Activated CD8-positive, alpha-beta T cell treated with anti-CD3 and anti-CD28 coated beads, Interleukin-2, amount 10 ng/mL, durations not matched to agents 7 days and 5 days (primary cell): ENCODE measurements at places on chromosomes 1 and 21.

- H3K36me3 ChIP-seq = no peaks in the 10 kb centered on the region
- H3K27me3 ChIP-seq = no peaks in the 10 kb centered on the region
- DNase-seq = no peak
- H3K4me3 ChIP-seq = no peak overlapping the region
- no peak overlapping the region for H3K27ac ChIP-seq
- no peaks in the 10 kb centered on the region for H3K4me1 ChIP-seq
Observed at GRCh38 chr1:216758161-216758560, 34.9 kb upstream of the ESRRG start.

- H3K4me3 ChIP-seq = no peak overlapping the region
- no peaks in the 10 kb centered on the region for H3K36me3 ChIP-seq
- H3K4me1 ChIP-seq = no peaks in the 10 kb centered on the region
- H3K27ac ChIP-seq = no peak overlapping the region
Observed at GRCh38 chr1:176638713-176639526, 175.9 kb downstream of the PAPPA2 start.

DNA sequence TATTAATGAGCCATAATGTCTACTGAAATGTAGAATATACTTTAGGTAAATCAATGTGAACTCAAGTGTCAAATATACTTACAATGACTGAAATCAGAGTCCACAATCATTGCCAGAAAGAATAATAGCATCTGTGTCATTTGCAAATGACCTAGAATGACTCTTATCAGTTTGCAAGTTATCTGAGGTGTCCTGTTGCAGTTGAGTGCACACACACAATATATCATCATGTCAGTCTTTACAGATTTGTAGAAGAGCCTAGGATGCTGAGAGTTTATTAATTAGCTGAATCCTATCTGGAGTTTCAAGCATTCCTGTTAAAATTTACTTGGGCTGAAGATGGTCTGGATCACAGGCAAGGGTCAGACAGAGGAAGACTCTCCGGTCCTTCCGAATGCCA lies 324.0 kb upstream of the GREM2 start:
- H3K27ac ChIP-seq = no peak overlapping the region
- no peak for DNase-seq
- H3K36me3 ChIP-seq = no peaks in the 10 kb centered on the region
- no peaks in the 10 kb centered on the region for H3K4me1 ChIP-seq
- H3K27me3 ChIP-seq = no peaks in the 10 kb centered on the region
- no peak overlapping the region for H3K4me3 ChIP-seq

GRCh38 chr1:36351227-36351977 lies 28.0 kb upstream of the EVA1B start:
- peaks cover 23% of the 10 kb centered on the region for H3K4me1 ChIP-seq
- H3K27me3 ChIP-seq = no peaks in the 10 kb centered on the region
- H3K36me3 ChIP-seq = peaks cover 58% of the 10 kb centered on the region
- DNase-seq = no peak

- DNase-seq = no peak
- H3K27me3 ChIP-seq = no peaks in the 10 kb centered on the region
- H3K4me3 ChIP-seq = no peak overlapping the region
- no peaks in the 10 kb centered on the region for H3K36me3 ChIP-seq
Observed at GRCh38 chr1:168836469-168836868, 107.5 kb upstream of the DPT start.
